ENCODE measurements at places on chromosomes 4 and X.

- no peak for DNase-seq
Measured at GRCh38 chr4:96092151-96092705, 252.3 kb downstream of the PDHA2 start.

GRCh38 chr4:140078366-140078765 is 75.6 kb downstream of the MAML3 start:
- no peak for DNase-seq

DNA sequence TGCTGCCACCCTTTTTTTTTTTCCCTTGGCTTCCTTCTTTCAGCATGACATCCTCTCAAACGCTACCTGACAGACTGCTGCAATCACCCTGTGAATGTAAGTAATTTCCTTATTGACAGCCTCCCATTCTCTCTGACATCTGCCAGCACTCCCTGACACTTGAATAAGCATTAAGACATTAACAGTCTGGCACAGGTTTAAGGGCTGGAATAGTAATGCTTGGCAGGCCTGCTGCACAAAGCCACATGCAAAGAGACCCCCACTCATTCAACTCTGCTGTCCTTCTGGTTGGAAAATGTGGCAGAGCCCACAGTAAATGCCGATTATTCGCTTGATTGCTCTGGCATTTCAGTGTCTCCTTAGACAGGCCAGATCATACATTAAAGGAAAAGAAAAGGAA is 28.1 kb upstream of the RASGEF1B start:
- no peak for DNase-seq

GRCh38 chrX:23841847-23842522 is 59.0 kb downstream of the SAT1 start:
- DNase-seq = no peak

- peak; percentile 15 for DNase-seq
Measured at GRCh38 chr4:166827167-166827566, 407.1 kb downstream of the SPOCK3 start.

- DNase-seq = peak; percentile 64
Measured at GRCh38 chrX:9464435-9465371, at the start of gene TBL1X. TSS of gene TBL1X (plus strand) at chrX:9465058. CDS start at chrX:9653587, 188,529 bp downstream.

DNA sequence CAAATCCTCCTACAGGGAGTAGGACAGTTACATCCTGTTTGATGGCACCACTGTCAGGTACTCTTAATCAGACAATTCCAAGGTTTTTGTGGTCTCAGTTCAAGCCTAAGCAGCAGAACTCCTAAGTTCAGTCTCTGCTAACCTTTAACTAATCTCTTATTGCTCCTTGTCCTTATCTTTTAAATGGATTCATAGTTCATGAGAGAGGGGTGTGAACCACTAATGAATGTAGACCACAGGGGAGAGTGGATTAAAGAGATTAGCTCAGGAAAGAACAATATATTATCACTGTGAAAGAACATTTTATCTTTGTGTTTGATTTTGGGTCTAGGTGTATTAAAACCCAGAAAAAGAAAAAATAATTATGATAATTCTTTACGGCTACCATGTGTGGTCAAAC is 168.9 kb downstream of the DCK start:
- DNase-seq = no peak

DNA sequence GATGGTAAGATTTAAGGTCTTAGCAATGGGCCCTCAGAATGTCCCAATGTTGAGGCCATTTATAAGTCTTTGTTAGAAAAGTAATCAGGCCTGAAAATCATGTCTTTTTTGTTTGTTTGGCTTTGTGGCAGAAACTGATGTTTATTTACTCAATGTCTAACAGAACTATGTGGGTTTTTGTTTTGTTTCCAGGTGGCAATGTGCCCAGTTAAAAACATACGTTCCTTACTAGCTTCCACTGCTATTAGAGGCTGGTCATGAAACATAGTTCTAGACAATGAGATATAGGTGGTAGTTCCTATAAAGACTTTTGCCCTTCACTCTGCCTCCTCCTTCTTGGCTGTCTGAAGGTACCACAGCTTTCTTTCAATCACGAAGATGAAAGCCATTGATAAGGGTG is 108.8 kb downstream of the C4orf51 start:
- DNase-seq = no peak

- DNase-seq = no peak
Measured at GRCh38 chrX:66914080-66914479, 275.2 kb upstream of the EDA2R start.

GRCh38 chr4:134078230-134078914 is 123.2 kb downstream of the PABPC4L start:
- DNase-seq = no peak

DNA sequence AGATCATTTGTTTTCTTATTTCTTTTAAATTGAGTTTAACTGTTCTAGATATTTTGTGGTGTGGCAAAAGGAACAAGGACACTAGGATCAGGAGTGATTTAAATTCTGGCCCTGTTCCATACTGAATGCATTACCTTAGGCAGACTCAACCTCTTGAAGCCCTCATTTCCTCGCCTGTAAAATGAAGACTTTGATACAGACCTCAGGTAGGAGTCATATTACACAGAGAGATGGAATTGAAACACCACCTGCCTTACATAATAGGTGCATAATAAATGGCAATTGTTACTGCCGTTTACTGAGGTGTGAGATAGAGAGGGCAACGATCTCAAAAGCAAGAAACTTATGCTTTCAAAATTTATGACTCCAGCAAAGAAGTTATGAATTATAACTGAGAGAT is 28.2 kb upstream of the RASSF6 start:
- no peak for DNase-seq
